ENCODE measurements at places on chromosomes 3 and 15.
A peak's percentile ranks its signal among the peaks of the same experiment; 100 is the strongest.

DNA sequence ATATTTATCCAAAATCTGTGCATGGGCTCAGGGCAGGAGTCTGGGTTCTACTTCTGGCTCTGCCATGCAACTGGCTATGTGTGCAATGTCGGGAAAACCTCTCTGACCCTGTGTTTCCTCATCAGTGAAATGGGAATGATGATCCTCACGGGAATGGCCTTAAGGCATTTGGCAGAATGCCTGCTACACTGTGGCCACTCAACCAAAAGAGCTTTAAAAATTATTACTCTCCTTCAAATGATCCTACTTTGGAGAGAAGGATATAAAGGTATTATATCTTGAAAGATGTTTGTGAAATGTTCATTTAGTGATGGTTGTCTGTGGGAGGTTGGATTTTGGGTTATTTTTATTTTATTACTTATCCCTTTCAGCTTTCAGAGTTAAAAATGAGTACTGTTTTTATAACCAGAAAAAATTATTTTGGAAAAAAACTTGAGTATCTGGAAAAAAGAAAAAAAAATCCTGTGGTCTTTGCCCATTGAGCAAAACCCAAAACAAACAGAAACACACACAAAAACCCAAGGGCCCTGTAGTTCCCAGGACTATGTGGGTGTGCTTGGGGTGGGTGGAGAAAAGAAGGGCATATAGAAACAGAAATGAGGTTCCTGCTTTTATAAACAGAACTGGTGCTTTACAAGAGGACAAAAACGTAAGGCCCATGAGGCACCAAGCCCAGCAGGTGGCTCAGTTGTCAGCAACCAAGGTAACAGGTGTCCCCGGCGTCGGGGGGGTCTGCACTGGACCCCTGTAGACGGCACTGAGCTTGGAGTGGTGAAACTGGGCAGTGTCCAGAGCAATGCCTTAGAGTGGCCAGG, 22.0 kb downstream of the RGMA start:
- DNase-seq = no peak

DNA sequence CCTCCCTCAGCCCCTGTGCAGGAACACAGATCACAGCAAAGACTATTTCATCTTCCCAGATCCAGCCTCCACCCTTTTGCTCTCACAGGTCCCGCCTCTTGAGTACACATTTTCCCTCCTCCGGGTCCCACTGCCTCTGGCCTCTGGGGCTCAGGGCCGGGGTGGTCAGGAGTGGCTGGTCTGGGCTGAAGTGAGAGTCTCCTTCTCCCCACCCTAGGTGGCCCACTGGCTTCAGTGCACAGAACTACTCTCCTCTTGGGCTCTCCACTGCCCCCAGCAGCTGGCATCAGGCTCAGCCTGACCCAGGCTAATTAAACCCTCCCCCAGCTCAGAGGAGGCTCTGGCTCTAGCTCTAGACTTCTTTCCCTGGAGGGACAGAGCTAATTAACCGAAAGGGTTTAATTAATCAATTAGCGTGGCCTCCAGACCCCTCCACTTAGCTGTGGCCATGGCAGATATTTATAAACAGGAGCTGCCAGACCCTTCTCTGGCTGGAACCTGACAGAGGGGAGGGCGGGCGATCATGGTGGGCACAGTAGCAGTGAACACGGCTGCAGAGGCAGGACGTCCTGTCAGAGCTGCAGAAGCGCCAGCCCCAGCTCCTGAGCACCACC, 15.1 kb downstream of the DUSP7 start:
- no peak for DNase-seq

- no peak for DNase-seq
Measured at GRCh38 chr3:13157986-13158385, 84.8 kb upstream of the IQSEC1 start.

- DNase-seq = no peak
Measured at GRCh38 chr3:25894101-25894500, 104.2 kb downstream of the OXSM start.

DNA sequence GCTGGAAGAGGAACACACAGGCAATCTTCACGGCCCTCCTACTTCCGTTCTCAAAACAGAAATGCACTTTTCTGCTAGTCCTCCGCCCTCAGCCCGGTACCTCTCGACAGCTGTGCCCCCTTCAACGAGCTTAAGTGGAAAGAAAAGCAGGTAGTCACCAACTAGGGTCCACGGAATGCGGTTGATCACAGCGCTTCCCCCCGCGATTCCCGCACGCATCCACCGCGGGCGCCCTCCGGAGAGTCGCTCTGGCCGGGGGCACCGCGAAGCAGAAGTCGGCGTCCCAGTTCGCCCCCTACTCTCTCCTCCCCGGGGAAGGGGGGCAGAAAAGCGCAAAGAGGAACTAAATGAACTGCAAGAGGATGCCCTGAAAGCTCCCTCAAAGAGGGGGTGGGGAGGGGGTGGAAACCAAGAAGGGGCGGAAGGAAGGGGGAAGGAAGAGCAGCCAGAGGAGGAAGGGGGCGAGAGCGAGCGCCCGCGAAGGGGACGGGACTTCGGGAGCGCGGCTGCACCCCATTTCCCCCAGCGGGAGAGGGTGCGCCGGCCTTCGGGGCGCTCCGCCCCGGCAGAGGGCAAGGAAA, 738 bp downstream of the ACAP2 start:
- peak; percentile 74 for DNase-seq

DNA sequence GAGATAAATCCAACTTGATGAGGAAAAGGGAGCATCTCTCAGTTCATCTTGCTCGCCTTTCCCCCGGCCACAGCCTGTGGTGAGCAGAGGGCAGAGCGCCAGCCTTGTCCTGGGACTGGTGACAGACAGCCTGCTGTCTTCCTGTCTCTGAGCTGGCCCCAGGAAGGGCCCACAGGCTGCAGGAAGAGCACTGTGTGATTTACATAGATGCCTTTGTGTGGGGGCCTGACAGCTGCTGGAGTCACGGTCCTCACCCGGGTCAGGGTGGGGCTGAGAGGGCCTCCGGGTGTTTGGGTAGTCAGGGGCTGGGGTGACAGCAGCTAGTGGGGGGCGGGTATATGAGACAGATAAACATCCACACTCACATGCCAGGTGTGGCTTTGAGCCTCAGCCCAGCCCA, 29.3 kb downstream of the PLA2G4D start:
- DNase-seq = no peak

- DNase-seq = no peak
Measured at GRCh38 chr15:86623236-86623635, 543.6 kb downstream of the AGBL1 start.

DNA sequence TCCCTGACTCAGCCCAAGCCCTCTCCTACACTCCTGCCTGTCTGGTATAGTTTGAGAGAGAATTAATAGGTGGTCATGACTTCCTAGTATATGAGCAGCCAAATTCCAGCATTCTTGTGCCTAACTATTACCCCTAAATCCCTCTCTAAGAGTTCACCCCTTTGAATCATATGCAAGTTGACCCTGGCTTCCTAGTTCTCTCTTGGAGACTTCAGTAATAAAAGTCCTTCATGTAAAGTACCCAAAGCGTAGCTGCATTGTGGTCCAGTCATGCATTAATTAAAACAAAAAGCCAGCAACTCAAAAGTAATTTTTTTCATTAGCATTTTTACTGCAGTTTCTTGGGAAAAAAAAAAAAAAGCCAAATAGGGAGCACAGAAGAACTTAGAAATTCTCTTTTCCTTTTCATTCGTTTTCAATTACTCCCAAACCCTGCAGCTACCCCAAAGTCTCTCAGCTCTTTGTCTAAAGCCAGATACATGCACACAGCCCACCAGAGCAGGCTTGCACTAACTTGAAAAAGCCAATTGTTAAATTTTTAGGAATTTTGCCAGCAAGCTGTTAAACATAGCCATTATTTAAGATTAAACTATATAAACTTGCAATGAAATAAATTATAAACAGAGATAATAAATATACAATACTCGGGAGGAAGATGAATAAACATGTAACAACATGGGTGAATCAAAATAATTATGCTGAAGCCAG, 50.1 kb upstream of the STT3B start:
- no peak for DNase-seq

DNA sequence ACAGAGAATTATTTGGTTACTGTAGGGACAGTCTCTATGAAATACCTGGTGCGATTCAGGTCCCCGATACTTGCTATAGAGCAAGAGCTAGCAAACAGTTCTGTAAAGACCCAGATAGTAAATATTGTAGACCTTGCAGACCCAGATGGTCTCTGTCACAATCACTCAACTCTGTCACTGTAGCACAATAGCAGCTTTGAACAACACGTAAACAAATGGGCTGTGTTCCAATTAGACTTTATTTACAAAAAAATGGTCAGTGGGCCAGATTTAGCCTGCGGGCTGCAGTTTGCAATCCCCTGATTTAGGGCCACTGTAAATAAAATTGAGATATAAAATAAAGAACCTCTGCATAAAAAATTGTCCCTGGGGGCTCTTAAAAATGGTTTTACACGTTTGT, 127.7 kb downstream of the SV2B start:
- no peak for DNase-seq

DNA sequence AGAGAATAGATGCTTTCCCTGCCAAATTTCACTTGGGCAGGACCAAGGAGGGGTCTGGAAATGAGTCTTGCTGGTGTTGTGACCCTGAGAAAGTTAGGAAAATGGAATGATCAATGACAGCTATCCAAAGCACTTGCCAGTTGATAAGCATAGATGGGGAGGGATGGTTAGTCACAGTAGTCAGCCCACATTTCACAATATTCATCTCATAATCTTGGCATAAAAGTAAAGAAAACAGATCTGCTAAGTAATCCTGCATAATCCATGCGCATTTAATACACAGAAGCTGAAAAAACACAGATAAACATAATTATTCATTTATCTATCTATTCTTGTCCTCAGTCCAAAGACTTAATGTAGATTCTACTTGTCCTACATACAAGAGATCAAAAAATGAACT, 184.1 kb downstream of the ZIC4 start:
- no peak for DNase-seq

- no peak for DNase-seq
Measured at GRCh38 chr3:20682573-20682972, 496.6 kb upstream of the SGO1 start.

DNA sequence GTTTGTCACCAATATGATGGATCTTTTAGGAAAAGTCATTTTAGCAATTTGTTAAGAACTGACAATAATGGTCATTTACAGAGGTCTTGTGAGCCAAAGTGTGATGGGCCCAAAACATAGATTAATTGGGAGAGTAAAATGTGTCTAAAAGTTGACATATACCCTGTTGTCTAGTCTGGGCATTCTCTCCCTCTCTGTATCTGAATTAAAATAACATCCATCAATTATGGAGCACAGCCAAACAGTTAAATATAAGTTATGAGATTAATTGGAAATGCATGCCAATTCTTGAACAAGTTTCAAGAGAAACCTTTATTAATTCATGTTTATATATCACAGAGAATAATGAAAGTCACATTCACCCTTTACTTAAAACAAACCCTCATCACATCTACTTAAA, 13.6 kb upstream of the NANOGP8 start:
- no peak for DNase-seq

GRCh38 chr15:101492766-101493692, 3.5 kb upstream of the PCSK6 start:
- no peak for DNase-seq

DNA sequence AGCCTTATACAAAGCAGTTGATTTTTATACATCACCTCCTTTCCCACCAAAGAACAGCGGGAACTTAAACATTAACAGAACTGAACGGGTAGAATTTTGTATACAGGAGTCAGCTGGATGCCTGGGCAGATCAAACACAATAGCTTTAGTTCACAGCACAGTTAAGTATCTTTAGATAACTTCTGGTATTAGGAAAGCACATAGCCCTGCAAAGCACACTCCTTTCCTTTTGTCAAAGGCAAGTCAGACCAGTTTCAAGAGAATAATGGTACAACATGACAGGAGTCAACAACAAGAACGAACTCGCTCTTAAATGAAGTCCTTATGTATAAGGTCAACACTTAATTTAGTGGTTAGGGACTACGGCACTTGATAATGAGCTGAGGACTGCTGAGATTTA, 26.3 kb downstream of the ABCC5 start:
- no peak for DNase-seq

DNA sequence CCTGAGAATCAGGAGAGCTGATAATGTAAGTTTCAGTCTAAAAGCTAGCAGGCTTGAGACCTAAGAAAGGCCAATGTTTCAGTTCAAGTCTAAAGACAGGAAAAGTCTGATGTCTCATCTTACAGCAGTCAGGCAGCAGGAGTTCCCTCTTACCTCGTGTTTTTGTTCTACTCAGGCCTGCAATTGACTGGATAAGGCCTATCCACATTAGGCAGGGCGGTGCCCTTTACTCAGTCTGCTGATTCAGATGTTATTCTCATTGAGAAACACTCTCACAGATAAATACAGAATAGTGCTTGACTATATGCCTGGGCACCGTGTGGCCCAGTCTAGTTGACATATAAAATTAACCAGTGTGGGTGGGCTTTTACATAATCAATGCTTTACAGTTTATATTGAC, 122.4 kb downstream of the NR1D2 start:
- no peak for DNase-seq

GRCh38 chr3:17054301-17054981, 169.7 kb downstream of the PLCL2 start:
- no peak for DNase-seq

DNA sequence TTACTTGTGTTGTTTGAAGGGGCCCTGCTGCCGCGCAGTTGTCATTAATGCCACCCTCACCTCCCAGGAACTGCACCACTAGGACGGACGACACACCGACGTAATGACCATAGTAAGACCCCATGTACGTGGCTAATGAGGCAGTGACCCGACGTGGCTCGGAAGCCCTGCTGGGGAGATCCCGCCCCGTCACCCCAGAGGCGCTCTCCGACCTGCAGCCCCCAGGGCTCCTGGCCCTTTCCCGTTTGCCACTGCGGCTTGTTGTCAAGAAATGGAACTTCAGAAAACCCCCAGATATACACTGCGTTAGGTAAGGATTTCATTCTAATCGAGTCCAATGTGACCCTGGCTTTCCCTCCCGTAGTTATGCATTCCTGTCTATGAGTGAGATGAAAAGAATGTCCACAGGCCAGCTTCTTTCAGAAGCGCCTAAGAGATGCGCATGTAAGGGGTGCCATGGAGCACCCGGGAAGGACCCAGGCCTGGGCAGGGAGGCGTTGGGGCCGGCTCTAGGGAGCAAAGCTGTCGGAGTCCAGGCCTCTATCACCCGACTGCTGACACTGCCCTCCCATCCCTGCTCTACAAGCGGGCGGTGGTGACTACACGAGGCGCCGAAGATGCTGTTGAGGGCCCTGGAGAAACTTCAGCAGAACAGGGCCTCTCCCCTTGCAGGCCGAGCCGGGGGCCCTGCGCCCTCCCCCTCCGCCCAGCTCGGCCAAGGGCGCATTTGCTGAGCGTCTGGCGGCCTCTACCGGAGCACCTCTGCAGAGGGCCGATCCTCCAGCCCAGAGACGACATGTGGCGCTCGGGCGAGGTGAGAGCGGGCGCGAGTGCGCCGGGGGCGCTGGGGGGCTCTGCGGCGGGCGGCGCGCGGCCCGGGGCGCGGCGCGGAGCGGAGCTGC, at the start of gene GABRA5:
GABRA5 (plus strand) TSS at position 765 of the 902 bp plus-strand sequence. CDS start 2,187 bp downstream, outside the sequence.
- no peak for DNase-seq

DNA sequence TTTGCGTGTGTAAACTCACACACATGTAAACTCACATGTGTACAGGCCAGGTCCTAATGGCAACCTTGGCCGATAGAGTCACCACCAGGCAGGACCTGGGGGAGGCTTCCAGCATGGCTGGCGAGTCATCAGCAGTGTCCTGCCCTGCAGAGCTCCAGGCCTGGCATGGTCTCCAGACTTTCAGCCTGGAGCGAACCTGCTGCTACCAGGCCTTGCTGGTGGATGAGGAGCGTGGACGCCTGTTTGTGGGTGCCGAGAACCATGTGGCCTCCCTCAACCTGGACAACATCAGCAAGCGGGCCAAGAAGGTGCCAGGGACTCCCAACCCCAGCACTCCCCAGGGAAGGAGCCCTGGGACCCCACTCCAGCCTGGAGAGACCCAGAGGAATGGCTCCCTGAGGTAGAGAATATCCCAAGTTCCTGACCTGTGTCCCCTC, 1.0 kb downstream of the SEMA3B start:
- no peak for DNase-seq

Measured in KG1 (cell line).